ENCODE measurements at places on chromosomes 3 and 15. TPM values are rescaled to one million over a fixed set of nuclear protein-coding genes. Genes with fewer than 3 reads are reported as not detected.

DNA sequence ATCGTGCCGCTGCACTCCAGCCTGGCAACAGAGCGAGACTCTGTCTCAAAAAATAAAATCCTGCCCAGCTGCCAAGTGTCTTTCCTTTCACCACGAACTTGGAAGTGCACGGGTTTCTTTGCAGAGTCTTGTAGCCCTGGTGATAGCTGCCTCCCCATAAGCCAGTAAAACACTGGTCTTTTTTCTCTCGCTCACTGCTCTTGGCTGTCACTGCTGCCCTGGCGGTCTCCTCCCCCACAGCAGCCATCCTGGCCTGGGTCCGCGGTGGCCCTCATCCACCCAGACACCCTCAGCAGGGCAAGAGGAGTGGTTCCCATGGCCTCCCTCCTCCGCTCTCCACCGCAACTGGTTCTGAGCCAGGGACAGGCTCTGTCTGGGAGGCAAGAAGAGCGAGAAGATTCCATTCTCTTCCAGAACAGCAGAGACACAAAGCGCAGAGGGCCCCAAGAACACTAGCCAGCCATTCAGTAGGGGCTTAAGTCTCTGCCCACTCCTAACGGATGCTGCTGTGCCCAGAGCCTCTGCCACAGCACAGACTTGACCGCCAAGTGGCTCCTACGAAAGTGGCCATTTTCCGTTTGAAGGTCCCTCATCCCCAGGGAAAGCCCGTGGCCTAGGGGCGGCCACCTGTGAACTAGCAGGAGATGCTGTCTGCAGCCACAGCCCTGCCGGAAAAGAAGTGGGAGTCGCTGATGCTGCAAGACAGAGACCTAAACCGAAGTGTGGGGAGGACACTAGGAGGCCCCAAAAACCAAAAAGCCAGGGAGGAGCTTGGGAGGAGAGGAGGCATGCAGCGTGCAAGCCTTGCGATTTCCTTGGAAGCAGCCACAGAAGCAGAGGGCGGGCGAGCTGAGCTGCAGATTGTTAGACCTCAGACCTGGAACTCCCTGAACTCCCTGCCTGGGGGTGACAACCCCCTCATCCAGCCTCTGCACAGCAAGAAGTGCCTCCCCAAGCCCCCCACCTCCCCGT lies 44.1 kb downstream of the KLHL25 start:
- peaks cover 13% of the 10 kb centered on the region for H3K36me3 ChIP-seq
- DNase-seq = peak; percentile 47
- peak overlapping the region; percentile 44 for H3K4me3 ChIP-seq
- H3K27ac ChIP-seq = no peak overlapping the region
- peaks cover 5% of the 10 kb centered on the region for H3K4me1 ChIP-seq

DNA sequence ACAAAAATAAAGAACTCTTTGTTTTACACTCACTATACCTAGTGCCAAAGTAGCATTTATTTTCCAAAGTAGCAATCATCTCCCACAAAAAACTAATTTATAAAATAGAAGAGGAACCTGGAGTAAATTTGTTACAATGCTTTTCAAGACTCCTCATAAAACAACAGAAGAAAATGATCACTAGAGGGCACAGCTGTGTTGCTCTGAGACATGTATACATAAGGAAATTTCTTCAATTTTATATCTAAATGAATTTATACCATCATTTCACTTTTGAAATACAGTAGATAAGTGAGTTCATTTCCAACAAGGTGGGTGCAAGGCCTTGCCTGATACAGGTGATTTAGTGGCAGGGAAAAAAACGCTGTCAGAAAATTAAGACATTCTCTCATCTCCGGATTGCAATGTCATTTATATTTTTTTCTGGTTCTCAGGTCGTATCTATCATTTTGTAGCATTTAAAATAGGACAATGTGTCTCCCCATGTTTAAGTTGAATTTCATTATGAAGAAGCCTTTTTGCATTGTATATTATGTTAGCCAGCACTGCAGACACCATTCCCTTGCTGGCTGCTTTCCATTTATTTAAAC lies 25.3 kb upstream of the ARHGEF26 start:
- H3K27me3 ChIP-seq = no peaks in the 10 kb centered on the region
- H3K36me3 ChIP-seq = no peaks in the 10 kb centered on the region
- H3K4me1 ChIP-seq = no peaks in the 10 kb centered on the region
- H3K27ac ChIP-seq = no peak overlapping the region
- no peak overlapping the region for H3K4me3 ChIP-seq

USP4 gene
- 33.5 TPM for total RNA-seq

- DNase-seq = no peak
- H3K27me3 ChIP-seq = no peaks in the 10 kb centered on the region
- H3K4me1 ChIP-seq = no peaks in the 10 kb centered on the region
- no peaks in the 10 kb centered on the region for H3K36me3 ChIP-seq
- no peak overlapping the region for H3K27ac ChIP-seq
These were observed 1069.8 kb downstream of the IGSF11 start for GRCh38 chr3:117964814-117965213.

GRCh38 chr3:123285066-123285465 lies 83.3 kb downstream of the SEC22A start:
- no peaks in the 10 kb centered on the region for H3K27me3 ChIP-seq
- DNase-seq = no peak
- no peak overlapping the region for H3K27ac ChIP-seq
- no peaks in the 10 kb centered on the region for H3K4me1 ChIP-seq
- H3K4me3 ChIP-seq = no peak overlapping the region

DNA sequence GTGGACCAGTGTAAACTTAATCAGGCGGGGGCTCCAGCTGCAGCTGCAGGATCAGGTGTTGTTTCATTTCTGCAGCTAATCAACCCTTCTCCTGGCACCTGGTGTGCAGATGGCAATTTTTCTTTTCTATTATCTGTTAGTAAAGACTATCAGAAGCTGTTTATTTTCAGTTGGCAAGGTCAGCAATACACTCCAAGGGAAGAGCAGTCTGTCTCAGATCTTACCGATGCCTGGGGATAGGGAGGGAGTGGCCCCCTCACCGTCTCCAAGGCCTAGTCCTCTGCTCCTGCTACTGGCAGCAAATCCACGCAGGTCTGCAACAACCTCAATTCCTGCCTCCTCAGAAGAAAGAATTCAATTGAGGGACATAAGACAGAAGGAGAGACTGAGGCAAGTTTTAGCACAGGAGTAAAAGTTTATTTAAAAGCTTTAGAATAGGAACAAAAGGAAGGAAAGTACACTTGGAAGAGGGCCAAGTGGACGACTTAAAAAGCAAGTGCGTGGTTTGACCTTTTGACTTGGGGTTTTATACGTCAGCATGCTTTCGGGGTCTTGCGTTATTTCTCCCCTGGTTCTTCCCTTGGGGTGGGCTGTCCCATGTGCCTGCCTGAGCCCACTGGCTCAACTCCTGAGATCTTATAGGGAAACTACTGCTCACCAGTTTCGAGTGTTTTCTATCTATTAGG lies 9.2 kb downstream of the CCRL2 start:
- no peaks in the 10 kb centered on the region for H3K36me3 ChIP-seq
- no peak overlapping the region for H3K4me3 ChIP-seq
- H3K4me1 ChIP-seq = peaks cover 4% of the 10 kb centered on the region
- DNase-seq = no peak

DNA sequence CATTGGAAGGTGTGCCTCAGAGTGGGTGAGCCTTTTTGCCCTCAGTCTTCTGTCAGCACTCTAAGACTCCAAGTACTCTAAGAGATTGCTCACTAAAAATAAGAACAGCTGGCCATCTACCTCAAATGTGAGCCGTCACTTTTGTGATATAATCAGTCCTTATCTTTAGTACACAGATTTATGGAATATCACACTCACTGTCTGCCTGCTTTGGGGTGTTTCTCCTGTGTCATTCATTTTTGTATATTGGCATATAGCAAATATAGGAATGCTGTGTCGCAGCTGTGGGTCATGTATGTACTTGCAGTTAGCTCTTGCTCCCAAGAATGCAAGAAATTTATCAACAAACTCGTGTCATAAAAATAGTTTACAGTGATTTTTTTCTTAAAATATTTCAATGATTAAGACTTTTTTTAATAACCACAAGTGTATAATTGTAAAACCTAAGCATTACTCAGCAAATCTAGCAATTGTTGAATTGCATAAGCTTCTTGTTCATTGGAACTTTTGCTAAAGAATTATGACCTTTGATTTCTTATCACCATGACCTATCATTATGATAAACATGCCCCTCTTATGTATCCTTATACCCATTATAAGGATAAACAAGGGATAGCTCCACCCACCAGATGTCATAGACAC lies 18.8 kb downstream of the SETD5 start:
- no peaks in the 10 kb centered on the region for H3K27me3 ChIP-seq
- no peak overlapping the region for H3K4me3 ChIP-seq
- no peak for DNase-seq
- no peaks in the 10 kb centered on the region for H3K4me1 ChIP-seq
- H3K36me3 ChIP-seq = peaks cover 23% of the 10 kb centered on the region

MUC20 gene
- 0.33 TPM for total RNA-seq

GRCh38 chr3:18282507-18282906 lies 142.6 kb downstream of the SATB1 start:
- no peaks in the 10 kb centered on the region for H3K36me3 ChIP-seq
- H3K4me1 ChIP-seq = no peaks in the 10 kb centered on the region
- no peak overlapping the region for H3K27ac ChIP-seq
- no peak overlapping the region for H3K4me3 ChIP-seq
- H3K27me3 ChIP-seq = no peaks in the 10 kb centered on the region
- no peak for DNase-seq

CACNA2D2 gene
- 28.1 TPM for total RNA-seq

GRCh38 chr3:170437176-170437575 lies 18.5 kb downstream of the CLDN11 start:
- no peak overlapping the region for H3K27ac ChIP-seq
- H3K27me3 ChIP-seq = no peaks in the 10 kb centered on the region
- DNase-seq = no peak
- H3K4me1 ChIP-seq = peaks cover 3% of the 10 kb centered on the region
- H3K36me3 ChIP-seq = no peaks in the 10 kb centered on the region
- H3K4me3 ChIP-seq = no peak overlapping the region

FES gene
- total RNA-seq = 6.5 TPM

Data from H9 (cell line).